ENCODE measurements at places on chromosomes 2 and 18. TPM values are rescaled to one million over a fixed set of nuclear protein-coding genes. Genes with fewer than 3 reads are reported as not detected.

The KLHL41 gene
- 0.13 TPM for total RNA-seq

The CTIF gene
- total RNA-seq = 14.9 TPM

The ERMN gene
- not detected for total RNA-seq

The MEP1B gene
- not detected for total RNA-seq

The SH3YL1 gene
- 30.3 TPM for total RNA-seq

The CTAGE1 gene
- total RNA-seq = not detected

The ANKRD29 gene
- total RNA-seq = 2.3 TPM

The NIFK gene
- total RNA-seq = 42.8 TPM

The EGR4 gene
- not detected for total RNA-seq

The XDH gene
- total RNA-seq = 0.52 TPM

The SNRPD1 gene
- total RNA-seq = 9.9 TPM

The CCDC93 gene
- 6.5 TPM for total RNA-seq

The IL1R1 gene
- total RNA-seq = 30.5 TPM

The MROH2A gene
- total RNA-seq = not detected

The MYO3B gene
- total RNA-seq = not detected

The ERBB4 gene
- total RNA-seq = not detected

The NETO1 gene
- not detected for total RNA-seq

The SATB2 gene
- 7.3 TPM for total RNA-seq

The PPP4R1 gene
- 53.9 TPM for total RNA-seq

The TEKT4 gene
- not detected for total RNA-seq

The CFC1 gene
- not detected for total RNA-seq

The NEURL3 gene
- total RNA-seq = not detected

The LRP1B gene
- total RNA-seq = 1.2 TPM

The MRO gene
- total RNA-seq = not detected

The STON1 gene
- total RNA-seq = 7.5 TPM

The COL4A4 gene
- 0.91 TPM for total RNA-seq

The ASNSD1 gene
- total RNA-seq = 45.5 TPM

The GNAL gene
- total RNA-seq = 1.8 TPM

The OSR1 gene
- total RNA-seq = 18.8 TPM

The MALL gene
- 1.6 TPM for total RNA-seq

The EVA1A gene
- total RNA-seq = 50.7 TPM

The CAVIN2 gene
- total RNA-seq = 16.9 TPM

The BOD1L2 gene
- not detected for total RNA-seq

The AMER3 gene
- not detected for total RNA-seq

The HEATR5B gene
- total RNA-seq = 9.6 TPM

The SCTR gene
- not detected for total RNA-seq

The C2orf78 gene
- total RNA-seq = not detected

The DHRS9 gene
- total RNA-seq = 0.65 TPM

The SERPINB10 gene
- total RNA-seq = not detected

The MRPS9 gene
- total RNA-seq = 13.7 TPM

The GATA6 gene
- 27.4 TPM for total RNA-seq

The CTNNA2 gene
- not detected for total RNA-seq

The DNER gene
- 4.8 TPM for total RNA-seq

The CDH20 gene
- total RNA-seq = 0.13 TPM

The AUP1 gene
- total RNA-seq = 73.7 TPM

The IL1F10 gene
- not detected for total RNA-seq

The DSG4 gene
- not detected for total RNA-seq

The LOXHD1 gene
- not detected for total RNA-seq

The EPB41L3 gene
- 44.6 TPM for total RNA-seq

The EHBP1 gene
- total RNA-seq = 28.4 TPM

The MTX2 gene
- total RNA-seq = 29.1 TPM

The DSC2 gene
- 1.7 TPM for total RNA-seq

The FBXO36 gene
- 4.3 TPM for total RNA-seq

The TMSB10 gene
- 9,695 TPM for total RNA-seq

The TOGARAM2 gene
- not detected for total RNA-seq

The CFAP53 gene
- total RNA-seq = 0.39 TPM

The ASXL3 gene
- total RNA-seq = 2.2 TPM

The PDCD1 gene
- not detected for total RNA-seq

The MPP4 gene
- total RNA-seq = not detected

All from epithelial cell of alveolus of lung (primary cell).